Central memory CD8-positive, alpha-beta T cell (primary cell): ENCODE measurements at places on chromosomes 2 and 18.
A peak's percentile ranks its signal among the peaks of the same experiment; 100 is the strongest.

DNA sequence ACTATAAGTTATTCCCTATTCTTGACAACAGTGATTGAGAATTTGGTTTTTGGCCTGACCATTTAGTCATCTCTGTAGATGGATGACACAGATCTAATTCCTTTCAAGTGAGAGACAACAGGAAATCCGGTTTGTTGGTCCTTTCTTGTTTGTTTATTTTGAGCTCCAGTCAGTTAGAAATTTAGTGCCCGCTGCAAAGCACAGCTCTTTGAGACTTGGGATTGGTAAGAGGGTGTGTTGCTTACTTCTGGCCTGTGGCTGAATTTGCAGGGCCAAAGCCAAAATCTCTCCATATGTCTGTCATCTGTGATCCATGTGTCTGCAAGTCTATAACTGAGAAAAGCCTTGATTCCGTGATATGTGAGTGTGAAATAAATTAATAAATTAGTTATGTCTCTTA is 74.3 kb downstream of the BIN1 start:
- no peak for DNase-seq

DNA sequence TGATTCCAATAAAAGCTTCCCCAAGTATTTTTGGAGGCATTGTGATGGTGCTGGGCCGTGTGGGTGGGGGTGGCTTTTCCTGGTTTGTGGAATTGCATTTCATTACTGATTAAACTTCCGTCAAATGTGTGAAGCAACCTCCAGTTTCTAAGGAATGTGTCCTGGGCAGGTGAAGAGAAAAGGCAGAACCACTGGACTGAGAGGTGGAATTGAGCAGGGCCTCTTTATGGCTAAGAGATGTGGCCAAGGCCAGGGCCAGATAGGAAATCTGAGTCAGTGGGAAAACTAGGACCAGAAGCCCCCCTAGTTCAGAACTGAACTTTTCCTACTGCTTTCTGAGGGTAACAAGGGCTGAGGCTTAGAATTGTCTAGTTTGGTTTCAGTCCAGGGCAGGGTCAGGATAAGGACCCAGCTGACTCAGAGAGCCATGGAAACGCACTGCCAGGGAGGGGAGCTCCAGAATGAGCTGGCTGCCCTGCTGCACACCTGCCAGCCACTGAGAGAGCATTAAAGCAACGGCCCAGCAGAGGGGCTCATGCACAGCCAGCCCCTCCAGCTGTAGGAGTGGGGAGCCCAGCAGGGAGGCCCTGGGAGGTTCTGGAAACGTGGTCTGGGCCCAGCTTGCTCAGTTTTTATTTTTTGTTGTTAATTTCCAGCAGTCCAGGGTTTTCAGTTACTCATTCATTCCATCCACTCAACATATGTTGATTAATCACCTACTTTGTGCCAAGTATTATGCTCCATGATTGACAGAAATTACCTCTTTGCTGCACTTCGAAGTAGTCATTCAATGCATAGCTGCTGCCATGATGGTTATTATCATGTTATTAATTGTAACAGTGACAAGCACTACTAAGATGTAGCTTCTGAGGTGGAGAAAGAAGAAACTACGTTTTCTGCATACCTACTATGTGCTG is 156.1 kb downstream of the MSH2 start:
- DNase-seq = no peak

- no peak for DNase-seq
Observed at GRCh38 chr2:44098050-44098449, 70.6 kb upstream of the PPM1B start.

- no peak for DNase-seq
Observed at GRCh38 chr2:216908300-216908699, 48.4 kb upstream of the TNP1 start.

DNA sequence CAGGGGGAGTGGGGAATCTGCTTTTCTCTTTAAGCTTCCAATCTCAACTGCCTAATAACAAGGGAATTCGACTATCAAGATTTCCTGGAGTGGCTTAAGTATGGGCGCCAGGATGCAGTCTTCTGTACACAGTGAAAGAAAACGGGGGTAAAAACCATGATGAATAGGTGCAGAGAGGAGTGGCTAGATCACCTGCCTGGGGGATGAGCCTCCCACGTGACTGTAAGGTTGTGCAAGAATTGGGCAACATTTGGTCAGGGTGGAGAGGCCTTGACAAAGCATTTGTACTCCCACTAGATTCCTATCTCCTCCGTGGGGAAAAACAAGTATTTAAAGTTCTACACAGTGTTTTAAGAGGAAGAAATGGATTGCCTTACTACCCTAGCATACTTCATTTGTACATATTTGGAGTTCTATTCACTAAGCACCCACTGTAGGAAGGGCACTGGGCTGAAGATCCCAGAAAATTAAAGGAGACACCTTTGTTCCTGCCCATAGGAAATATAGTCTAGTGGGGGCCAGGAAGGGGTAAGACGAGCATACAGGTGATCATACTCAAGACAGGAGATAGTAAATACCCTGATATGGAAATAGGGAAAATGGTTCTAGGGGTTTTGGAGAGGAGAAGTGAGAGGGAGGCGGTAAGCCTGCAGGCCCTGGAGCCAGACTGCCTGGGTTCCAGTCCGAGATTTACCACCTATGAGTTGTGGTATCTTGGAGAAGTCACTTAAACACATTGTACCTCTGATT is 29.2 kb downstream of the EPAS1 start:
- DNase-seq = no peak

- DNase-seq = peak; percentile 59
Observed at GRCh38 chr2:11129598-11130449, 25.4 kb upstream of the SLC66A3 start.

DNA sequence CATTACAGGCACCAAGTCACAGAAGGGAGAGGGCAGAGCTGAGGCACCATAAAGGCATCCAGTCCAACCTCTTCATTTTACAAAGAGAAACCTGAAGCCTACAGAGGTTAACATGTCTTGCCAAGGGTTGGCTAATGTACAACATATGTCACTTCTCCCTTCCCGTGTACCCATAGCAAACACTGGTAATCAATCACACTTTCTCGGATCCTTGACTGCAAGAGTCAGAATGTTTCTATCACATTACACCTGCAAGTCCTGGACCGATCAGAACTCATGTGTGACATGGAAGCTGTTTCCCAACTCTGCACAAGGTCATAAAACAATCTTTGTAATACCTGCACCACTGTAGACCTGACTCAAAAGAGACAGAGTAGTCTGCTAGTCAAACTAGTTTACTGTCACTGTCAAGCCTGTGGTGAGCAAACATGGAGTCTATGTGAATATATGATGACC is 6.0 kb downstream of the ANKRD44 start:
- DNase-seq = no peak

GRCh38 chr2:118084491-118085089 is 3.7 kb upstream of the INSIG2 start:
- DNase-seq = no peak

GRCh38 chr2:68710756-68711155 is 23.9 kb upstream of the ARHGAP25 start:
- DNase-seq = no peak

DNA sequence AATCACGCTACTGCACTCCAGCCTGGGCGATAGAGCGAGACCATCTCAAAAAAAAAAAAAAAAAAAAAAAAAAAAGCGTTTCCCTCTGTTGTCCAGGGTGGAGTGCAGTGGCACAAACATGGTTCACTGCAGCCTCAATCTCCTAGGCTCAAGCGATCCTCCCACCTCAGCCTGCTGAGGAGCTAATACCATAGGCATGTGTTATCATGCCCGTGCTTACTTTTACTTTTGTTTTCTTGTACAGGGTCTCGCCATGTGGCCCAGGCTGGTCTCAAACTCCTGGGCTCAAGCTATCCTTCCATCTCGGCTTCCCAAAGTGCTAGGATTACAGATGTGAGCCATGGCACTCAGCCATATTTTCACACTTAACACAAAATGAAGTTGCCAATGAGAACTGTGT is 37.5 kb downstream of the PSME4 start:
- no peak for DNase-seq

DNA sequence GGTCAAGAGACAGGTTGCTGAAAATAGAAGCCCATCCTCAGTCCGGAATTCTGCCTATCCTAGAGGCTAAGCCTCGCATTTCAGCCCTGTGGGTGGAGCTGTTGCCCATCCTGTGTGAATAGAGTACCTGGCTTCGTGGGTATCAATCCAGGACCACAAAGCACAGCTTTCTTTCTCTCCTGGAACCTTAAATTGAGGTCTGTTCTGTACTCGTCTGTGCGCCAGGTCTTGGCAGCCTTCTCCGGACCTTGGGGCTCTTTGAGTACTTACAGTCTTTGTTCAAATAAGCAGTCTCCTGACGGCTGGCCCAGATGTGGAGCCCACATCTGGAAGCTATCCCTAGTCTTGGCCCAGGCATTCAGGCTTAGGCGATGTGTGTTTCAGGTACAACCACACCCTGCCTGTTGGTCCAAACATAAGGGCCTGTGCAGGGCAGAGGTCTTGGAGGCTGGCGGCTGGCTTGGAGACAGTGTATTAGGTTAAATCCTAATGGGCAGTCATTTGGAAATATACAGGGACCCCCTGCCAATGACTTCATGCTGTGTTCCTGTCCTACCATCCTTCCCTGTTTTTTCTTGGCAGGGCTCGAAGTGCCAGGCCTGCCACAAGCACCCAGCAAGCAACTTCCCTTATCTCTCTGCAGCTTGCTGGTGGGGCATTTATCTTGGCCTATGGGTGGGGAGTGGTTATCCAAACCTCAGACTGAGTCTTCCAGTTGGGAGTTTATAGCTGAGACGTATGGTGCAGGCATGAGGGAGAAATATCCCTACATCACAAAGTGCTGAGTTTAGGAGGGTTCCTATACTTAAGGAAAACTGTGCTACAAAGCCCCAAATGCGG is 294.1 kb downstream of the BCL2 start:
- DNase-seq = no peak

DNA sequence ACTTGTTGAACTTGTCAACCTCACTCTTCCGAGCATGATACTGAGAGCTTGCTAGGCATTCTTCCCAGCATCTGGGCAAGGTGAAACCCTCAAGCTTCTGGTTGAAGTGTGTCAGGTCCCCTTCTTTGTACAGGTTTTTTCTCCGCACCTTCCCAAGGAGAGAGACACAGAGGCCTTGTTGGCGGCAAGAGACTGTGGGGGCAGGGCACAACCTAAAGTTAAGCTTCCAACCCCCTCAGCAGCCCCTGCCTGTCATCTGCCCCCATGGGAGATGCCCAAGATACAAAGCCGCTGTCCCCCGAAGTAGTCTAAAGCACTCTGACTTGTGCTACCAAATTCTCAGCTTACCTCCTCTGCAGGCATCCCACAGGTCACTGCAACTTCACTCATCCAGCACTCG is 64.9 kb downstream of the XDH start:
- DNase-seq = no peak

GRCh38 chr2:10529611-10530010 is 81.5 kb upstream of the ODC1 start:
- DNase-seq = no peak

DNA sequence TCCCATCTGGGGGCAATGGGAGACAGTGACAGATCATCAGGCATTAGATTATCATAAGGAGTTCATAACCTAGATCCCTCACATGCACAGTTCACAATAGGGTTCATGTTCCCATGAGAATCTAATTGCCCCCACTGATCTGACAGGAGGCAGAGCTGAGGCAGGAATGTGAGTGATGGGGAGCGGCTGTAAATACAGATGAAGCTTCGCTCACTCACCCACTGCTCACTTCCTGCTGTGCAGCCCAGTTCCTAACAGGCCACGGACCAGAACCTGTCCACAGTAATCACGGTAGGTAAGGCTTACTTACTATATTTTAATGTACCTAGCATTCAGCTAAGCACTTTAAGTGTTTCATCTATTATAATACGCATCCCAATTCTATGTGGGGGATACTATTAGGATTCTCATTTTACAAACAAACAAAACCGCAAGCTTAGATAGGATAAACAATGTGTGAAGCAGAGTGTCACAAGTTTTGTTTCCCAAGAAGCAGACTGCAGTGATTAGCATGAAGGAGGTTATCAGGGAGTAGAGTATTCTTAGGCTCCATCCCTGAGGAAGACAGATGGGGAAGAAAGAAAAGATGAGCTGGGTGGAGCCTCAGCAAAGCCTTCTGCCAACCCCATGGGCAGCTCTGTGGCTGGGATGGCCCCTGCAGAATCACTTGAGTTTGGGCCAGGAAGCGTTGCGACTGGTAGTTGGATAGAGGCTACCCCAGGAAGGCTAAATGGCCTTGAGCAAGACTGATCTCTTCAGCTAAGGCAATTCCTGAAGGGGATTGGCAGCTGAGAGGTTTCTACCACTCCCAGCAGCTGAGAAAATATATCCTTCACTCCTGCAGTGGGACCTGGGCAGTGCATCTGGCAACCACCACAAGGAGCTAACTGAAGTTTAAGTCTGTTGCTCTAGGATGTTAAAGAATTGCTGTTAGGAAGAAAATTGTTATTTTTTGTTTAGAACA is 133.1 kb downstream of the MREG start:
- no peak for DNase-seq

DNA sequence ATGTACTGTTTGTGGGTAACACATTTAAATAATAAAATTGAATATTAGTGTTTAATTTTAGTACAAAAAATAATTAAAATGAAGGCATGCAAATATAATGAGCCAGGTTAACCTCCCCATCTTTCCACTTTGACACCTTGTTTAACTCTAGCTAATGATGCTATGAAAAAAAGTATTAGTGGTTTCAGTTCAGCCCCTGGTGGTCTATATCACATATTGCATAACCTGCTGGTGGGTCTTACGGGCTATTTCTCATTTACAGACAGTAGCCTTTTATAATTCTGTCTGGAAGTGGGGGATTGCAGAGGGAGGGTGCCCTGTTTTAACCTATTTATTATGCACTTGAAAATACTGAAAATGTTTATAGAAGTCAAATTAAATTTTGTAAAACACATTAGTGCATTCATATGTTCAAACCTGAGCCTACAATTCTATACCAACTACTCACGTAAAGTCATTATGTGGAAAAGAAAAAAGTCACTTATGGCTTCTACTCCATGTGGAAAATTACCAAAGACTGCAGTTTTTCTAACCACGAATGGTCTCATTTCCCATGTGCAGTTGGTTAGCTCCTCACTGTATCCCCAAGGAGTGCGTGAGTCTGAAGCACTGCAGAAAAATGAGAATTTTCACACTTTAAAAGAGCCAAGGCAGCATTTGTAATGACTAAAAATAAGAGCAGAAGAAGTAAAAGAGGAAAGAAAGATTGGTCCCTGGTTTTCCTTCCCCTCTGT is 381.0 kb downstream of the MTX2 start:
- DNase-seq = no peak

DNA sequence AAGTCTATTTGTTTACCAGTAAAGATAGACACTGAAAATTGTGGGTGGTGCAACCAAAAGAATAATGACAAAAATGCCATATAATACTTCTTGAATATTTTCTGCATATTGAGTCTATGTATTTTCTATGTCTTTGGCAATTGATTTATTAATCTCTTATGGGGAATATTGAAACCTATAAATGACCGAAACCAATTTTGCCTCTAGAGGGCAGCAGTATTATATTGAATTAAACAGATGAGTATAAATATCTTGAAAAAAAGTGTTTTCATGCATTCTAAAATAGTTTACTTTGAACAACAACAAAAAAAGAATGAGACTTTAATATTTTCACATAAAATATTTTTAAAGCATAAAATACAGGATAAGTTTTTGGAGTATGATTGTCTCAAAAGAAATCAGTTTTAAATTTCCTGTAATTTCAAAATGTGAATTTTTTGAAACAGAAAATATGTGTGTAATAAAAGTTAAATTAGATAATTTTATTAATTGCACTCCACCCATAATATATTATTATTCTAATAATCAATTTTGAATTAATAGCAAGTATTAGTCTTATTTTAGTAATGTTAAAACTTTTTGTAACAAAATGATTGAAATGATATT is 49.9 kb upstream of the CALCRL start:
- no peak for DNase-seq

GRCh38 chr18:7467708-7468466 is 99.2 kb upstream of the PTPRM start:
- DNase-seq = no peak

- no peak for DNase-seq
Observed at GRCh38 chr2:12131975-12132374, 385.5 kb downstream of the LPIN1 start.
